GM12878 (cell line): ENCODE measurements at places on chromosomes 12 and 14.

DNA sequence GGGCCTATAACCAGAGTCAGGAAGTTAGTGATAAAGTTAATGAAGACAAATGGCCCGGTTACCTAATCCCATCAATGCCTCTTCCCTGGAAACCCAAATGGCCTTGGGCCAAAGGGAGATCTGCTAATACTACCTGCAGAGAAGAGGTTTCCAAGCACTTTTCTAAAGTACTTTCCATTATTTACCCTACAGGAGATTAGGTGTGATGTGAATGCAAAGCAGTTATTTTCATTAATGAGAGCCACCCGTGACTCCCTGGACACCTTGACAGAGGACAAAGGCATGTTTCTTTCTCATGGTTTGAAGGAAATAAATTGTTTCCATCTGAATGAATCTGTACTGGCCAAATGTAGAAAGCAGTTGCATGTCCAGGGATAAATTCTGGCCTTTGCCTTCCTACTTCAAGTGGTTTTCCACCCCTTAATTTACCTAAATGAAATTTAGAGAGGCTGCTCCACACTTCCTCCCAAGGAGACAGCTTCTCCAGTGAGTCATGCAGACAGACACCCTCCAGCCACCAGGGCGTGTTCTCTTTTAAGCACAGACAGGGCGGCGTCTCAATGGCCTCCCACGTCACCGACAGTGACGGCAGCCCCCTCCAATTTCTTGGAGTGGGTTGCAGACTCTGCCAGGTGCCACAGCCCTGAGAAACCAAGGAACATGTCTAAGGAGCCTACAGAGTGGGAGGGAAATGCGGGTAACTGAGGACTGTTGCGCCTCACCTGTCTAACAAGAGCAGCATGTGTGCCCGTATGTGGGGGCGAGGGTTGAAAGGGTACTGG, 43.9 kb upstream of the GNPNAT1 start:
- H3K4me1 ChIP-seq, result no peaks in the 10 kb centered on the region
- no peak for DNase-seq
- H3K27ac ChIP-seq, result no peak overlapping the region
- H3K27me3 ChIP-seq, result no peaks in the 10 kb centered on the region
- H3K4me3 ChIP-seq, result no peak overlapping the region

DNA sequence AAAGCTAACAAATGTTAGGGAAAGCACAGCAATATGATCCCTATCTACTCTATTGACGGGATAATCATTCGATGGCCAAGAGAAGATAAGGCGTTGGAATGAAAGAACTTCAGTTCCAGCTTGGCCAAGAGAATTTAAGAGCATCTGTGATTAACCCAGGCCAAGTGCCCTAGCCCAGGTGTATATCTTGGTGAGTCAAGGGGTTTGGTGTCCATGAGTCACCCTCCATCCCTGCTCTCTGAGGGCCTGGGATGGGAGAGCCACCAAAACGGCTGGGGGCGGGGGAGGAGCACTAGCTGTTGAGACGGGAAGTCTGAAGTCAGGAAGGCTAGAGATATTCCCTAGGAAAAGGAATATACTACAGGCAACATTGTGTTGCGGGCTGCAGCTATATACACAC, 13.0 kb downstream of the TBPL2 start:
- no peak for DNase-seq
- no peak overlapping the region for H3K27ac ChIP-seq
- no peaks in the 10 kb centered on the region for H3K27me3 ChIP-seq

- no peak for DNase-seq
- no peak overlapping the region for H3K27ac ChIP-seq
These were observed 10.9 kb downstream of the C12orf43 start for GRCh38 chr12:121005346-121005815.

GRCh38 chr14:91653451-91653850, 78.4 kb downstream of the CATSPERB start:
- H3K27ac ChIP-seq, result no peak overlapping the region
- DNase-seq, result no peak
- H3K4me3 ChIP-seq, result no peak overlapping the region

DNA sequence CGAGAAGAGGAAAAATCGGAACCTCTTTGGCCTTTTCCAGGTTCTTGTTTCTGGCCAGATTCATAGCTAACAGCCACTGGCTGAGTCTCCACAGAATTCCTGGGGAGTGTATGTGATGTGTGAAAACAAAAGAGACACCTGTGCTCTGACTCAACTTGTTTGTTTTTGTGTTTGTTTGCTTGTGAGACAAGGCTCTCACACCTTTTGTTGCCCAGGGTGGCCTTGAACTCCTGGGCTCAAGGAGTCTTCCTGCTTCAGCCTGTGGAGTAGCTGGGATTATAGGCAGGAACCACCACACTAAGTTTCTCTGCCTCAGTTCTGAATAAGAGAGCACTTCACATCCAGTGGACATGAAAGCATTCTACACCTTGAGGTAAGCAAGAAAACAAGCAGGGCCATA, 22.7 kb downstream of the MFAP5 start:
- no peak overlapping the region for H3K27ac ChIP-seq
- H3K4me3 ChIP-seq, result no peak overlapping the region
- H3K36me3 ChIP-seq, result no peaks in the 10 kb centered on the region
- no peaks in the 10 kb centered on the region for H3K27me3 ChIP-seq
- peaks cover 16% of the 10 kb centered on the region for H3K4me1 ChIP-seq
- DNase-seq, result no peak

GRCh38 chr12:39752482-39753137, 133.0 kb upstream of the ABCD2 start:
- H3K27ac ChIP-seq, result no peak overlapping the region
- H3K36me3 ChIP-seq, result no peaks in the 10 kb centered on the region
- H3K4me3 ChIP-seq, result no peak overlapping the region
- DNase-seq, result no peak
- H3K4me1 ChIP-seq, result no peaks in the 10 kb centered on the region
- no peaks in the 10 kb centered on the region for H3K27me3 ChIP-seq

DNA sequence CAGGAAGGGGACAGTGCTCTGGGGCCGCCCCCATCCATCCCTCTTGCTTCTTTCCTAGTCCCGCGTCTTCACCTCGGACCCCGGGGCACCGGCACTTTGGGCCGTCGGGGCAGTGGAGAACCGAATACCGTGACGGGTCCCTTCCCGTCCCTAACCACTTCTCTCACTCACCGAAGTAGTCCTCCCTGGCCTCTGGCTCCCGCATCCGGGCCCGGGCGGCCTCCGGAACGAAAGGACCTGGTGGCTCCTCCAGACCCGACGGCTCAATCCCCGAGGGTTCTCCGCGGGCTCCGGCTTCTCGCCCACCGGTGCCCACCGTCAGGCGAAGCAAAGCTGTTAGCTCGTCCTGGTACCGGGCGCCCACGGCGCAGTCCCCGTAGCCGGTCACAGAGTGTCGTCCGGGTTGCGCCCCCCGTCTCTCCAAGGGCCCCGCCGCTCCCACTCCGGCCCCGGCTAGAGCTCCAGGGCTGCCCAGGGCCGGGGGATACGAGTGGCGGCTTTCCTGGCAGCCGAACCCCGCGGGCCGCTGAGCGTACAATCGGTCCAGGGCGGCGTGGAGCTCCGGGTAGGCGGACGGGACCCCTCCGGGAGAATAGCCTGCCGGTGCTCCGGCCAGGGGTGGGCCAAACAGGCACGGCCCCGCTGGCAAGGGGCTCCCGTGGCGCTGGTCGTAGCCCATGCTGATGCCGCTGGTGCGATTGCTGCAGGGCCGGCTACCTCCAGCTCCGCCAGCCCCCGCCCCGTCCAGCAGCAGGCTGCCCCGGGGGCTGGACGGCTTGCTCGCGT, 1.1 kb downstream of the AJUBA start:
- H3K36me3 ChIP-seq, result no peaks in the 10 kb centered on the region
- peak overlapping the region; percentile 63; the same call in 1 of the 2 replicates for H3K4me3 ChIP-seq
- no peaks in the 10 kb centered on the region; the same call in 1 of the 2 replicates for H3K4me1 ChIP-seq
- H3K27me3 ChIP-seq, result peaks cover 4% of the 10 kb centered on the region

DNA sequence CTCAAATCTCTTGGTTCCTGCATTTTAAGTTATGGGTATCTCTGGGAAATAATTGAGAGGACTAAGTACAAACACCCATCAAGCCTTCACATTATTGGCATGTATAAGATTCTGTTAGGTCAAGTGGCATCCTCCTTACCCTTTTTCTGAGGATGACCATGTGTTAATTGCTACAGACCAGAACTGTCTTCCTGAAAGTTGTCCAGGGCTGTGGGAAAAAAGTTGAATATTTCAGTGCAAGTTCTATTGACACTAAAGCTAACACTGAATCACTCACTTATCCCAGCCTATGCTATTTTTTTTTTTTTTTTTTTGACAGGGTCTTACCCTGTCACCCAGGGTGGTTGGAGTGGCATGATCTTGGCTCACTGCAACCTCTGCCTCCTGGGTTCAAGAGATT, 130.1 kb upstream of the HIF1A start:
- peaks cover 26% of the 10 kb centered on the region for H3K4me1 ChIP-seq
- H3K36me3 ChIP-seq, result no peaks in the 10 kb centered on the region
- no peaks in the 10 kb centered on the region for H3K27me3 ChIP-seq
- H3K27ac ChIP-seq, result no peak overlapping the region
- no peak overlapping the region for H3K4me3 ChIP-seq

DNA sequence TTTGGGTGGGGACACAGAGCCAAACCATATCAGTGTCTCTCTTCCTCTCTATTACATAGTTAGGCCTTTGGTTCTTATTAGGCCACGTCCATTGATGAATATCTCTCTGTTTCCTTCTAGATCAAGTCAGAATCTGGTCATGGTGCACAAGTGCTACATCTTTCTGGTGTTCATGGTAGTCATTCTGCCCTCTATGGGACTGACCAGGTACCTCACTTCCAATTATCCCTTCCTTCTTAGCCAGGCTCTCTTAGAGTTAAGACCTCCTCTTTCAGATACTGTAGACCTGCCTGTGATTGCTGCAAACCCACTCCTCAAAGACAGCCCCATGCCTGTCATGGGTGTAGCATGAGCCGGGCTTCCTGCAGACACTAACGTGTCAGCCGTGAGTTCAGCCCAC, 25.2 kb downstream of the NGB start:
- H3K27me3 ChIP-seq, result no peaks in the 10 kb centered on the region
- DNase-seq, result no peak
- no peak overlapping the region for H3K4me3 ChIP-seq
- no peaks in the 10 kb centered on the region for H3K36me3 ChIP-seq

DNA sequence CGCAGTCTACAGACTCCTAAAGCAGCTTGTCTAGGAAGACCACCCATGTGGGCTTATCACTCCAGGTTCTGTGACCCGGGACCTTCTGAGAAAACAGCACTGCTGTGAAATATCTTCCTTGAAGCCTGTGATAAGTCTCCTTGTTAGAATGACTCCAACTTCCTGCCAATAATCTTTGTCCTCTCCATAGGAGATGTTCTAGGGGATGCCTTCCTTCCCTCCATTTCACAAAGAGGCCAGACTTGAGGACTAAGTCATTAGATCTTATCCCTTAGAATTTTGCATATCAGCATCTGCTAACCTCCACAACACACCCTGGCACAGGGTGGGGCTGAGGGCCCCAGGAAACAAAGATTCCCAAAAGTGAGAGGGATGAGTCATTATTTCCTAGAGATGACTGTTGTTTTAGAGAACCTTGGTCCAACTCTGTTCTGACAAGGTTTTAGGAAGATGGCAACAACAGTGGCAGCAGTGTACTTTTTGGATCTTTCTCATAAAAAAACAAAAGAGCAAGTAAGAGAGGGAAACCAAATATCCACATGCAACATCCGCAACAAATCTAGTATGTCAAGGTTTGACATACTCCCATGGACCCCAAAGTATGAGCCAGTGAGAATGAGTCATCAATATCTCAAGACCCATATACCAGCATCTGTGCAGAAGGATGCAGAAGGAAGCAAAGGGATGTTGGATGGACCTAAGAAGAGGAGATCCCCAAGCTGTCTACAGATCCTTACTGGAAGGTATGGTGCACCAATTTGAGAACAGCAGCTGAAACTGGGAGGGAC, 6.0 kb downstream of the LTB4R start:
- no peaks in the 10 kb centered on the region for H3K36me3 ChIP-seq
- H3K4me1 ChIP-seq, result peaks cover 15% of the 10 kb centered on the region
- H3K27ac ChIP-seq, result no peak overlapping the region
- H3K27me3 ChIP-seq, result no peaks in the 10 kb centered on the region

DNA sequence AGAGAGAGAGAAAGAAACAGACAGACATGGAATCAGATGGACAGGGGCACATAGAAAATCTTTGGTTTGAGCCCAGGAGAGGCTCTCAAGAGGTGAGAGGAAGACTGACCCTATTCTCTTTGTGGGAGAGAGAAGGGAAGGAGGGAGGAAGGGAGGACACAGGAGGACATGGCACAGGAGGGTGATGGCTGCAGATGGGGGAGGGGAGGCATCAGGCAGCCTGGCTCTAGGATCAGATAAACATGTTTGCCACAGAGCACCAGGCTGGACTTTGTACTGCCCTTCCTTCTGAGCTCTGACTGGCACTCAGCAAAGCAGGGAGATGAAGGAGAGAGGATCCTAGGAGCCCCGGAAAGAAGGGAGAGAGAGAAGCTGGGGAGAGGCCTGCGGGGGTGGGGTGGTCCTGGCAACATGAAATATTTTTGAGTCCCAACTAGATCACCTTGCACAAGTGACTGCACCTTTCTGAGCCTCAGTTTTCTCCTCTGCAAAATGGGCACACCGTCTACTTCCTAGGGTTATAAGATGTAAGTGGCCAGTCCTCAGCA, 6.1 kb downstream of the HNF1A start:
- H3K27ac ChIP-seq, result no peak overlapping the region
- DNase-seq, result no peak
- no peak overlapping the region for H3K4me3 ChIP-seq
- no peaks in the 10 kb centered on the region for H3K27me3 ChIP-seq

DNA sequence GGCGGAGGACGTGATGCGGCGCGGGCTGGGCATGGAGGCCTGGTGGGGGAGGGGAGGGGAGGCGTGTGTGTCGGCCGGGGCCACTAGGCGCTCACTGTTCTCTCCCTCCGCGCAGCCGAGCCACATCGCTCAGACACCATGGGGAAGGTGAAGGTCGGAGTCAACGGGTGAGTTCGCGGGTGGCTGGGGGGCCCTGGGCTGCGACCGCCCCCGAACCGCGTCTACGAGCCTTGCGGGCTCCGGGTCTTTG, 303 bp downstream of the GAPDH start:
- peak overlapping the region; percentile 98 for H3K27ac ChIP-seq
- H3K27me3 ChIP-seq, result no peaks in the 10 kb centered on the region
- peaks cover 29% of the 10 kb centered on the region for H3K4me1 ChIP-seq
- DNase-seq, result no peak
- peak overlapping the region; percentile 83 for H3K4me3 ChIP-seq
